Activated CD8-positive, alpha-beta T cell treated with anti-CD3 and anti-CD28 coated beads for 36 hours (primary cell): ENCODE measurements at places on chromosomes 7 and 10.

- DNase-seq, result no peak
Measured at GRCh38 chr10:63633677-63634487, 112.7 kb downstream of the REEP3 start.

GRCh38 chr7:129499999-129500398, 2.3 kb upstream of the SMKR1 start:
- DNase-seq, result peak; percentile 16

DNA sequence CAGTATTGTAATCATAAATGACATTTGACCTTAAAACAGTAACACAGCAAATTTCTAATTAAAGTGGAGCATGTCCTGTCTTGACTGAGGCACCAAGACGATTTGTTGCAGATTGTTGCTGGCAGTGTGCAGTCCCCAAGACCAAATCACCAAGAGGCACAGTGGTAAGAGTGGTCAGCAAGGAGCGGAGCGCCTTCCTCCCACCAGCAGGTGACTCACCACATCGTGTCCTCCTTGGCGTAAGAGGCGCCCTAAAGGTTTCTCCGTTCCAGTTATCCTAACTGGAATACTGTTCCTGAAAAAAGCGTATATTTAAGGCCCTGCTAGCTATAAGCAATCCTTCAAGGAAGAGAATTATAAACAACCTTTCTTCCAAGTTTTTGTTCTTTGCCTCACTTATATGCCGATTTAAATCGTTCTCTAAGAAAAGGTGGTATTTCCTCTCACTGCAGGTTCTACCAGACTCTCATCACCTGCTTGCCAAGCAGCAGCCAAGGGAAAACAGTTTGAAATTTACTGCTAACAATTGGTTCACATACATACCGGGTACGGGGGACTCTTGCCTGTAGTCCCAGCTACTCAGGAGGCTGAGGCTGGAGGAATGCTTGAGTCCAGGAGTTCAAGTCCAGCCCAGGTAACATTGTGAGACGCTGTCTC, 10.7 kb upstream of the REPIN1 start:
- DNase-seq, result peak; percentile 32

- no peak for DNase-seq
Measured at GRCh38 chr10:97466755-97467154, 20.8 kb downstream of the ZDHHC16 start.

DNA sequence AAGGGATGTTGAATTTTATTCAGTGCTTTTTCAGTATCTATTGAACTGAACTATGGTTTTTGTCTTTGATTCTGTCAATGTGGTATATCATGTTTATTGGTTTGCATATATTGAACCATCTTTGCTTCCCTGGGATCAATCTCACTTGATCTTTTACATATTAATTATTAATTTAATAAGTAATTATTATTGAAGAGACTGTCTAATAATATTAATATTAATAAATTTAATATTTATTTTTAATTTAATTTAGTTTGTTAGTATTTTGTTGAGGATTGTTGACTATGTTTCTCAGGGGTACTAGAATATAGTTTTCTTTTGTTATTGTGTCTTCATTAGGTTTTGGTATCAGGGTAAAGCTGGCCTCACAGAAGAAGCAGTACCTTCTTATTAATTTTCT, 26.5 kb upstream of the TRA2A start:
- DNase-seq, result no peak

DNA sequence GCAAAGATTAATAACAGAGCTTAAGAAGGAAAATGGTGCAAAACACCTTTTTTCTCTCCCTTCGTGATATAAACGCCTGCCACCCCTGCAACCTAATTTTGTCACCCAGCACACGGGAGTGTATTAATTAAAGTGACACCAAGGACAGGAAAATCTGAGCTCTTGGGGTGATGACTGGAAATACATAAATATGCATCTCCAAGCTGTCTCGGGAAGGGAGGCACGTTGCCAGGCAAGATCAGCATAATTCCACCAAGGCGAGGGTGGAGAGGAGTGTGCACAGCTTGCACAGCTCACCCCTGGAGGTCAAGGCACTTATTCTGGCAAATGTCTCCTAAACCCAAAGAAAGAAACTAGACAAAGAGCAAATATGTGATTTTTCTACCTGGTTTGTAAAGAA, 700.9 kb downstream of the GRID1 start:
- DNase-seq, result no peak

DNA sequence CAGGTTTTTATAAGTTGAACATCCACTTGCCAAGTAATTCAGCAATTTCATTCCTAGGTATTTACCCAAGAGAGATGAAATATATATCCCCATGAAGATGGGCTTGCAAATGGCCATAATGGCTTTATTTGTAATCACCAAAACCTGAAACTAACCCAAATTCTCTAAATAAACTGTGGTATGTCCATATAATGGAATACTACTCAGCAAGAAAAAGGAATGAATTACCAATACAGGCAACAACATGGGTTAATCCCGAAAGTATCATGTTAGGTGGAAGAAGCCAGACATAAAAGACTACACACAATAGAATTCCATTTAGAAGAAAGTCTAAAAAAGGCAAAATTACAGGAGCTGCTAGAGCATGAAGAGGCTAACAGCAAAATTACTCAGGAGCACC, 101.4 kb upstream of the PPP2R2D start:
- DNase-seq, result no peak

GRCh38 chr7:49403844-49404243, 369.6 kb upstream of the VWC2 start:
- DNase-seq, result no peak

GRCh38 chr7:99137411-99138180, 6.3 kb downstream of the SMURF1 start:
- DNase-seq, result no peak

GRCh38 chr10:3098689-3099088, 31.3 kb downstream of the PFKP start:
- no peak for DNase-seq

DNA sequence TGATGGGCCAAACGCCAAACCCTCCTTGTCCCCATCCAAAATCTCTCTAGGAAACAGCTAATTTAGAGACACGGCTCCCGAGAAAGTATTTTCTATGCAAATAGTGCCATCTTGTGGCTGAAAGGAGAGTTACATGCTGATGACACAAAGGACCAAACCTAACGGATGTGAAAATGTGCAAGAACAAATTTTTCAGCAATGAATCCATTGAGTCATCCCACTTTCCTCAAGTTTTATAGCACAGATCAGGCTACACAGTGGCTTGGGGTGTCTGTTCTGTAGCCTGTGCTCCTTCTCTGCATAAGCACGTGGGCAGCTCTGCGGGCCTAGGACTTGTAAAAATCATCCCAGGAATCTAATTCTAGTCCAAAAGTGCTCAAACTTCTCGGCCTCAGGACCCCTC, 154.8 kb upstream of the PRR15 start:
- peak; percentile 62 for DNase-seq

DNA sequence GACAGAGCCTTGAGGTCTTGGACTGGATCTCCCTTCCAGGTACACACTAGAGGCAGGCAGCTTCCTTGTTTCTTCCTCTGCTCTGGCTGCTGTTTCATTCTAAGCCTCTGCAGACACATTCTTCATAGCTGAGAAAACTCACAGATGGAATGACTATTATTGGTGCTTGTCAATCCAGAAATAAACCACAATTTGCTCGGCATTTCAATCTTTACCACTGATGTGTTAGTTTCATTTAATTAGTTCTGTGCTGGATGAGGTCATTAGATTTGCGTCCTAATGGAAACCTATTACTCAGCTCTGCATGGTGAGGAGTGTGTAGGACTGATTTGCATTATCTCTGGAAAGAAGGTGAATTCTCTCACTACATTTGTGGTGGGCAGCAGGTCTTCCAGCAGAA, 392.5 kb downstream of the NRG3 start:
- no peak for DNase-seq

DNA sequence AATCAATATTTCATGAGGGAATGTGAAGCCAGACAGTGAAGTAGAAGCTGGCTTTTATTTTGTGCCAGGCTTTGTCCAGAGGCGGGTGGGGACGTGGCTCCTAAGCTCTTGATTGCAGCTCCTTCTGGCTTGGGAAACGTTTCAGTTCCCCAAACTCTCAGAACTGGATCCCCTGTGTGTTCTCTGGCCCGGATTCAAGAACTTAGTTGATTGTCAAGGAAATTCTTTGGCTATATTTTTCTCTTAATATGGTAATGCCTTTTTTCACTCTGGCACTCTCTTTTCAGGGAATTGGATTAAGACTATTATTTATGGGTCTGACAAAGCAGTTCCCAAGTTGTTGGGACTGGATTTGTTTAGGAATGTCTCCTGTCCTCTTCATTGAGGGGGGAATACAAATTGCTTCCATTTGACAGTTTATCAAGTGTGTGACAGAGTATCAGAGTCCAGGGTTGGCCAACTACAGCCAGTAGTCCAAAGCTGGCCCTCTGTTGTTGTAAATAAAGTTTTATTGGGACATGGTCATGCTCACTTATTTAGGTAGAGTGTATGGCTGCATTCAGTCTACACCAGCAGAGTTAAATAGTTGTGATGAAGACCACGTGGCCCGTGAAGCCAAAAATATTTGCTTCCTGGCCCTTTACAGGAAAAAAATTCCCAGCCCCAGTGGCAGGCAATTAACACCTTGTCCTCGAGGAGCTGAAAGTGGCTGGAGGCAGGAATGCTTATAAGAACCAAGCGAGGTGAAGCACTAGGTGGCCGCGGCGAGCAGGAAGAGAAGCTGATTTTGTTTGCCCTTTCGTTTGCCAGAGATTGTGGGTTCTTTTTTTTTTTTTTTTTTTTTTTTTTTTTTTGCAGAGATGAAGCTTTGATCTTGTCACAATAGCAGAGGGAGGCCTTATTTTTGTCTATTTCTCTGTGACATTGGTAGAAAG, 34.3 kb downstream of the HTRA1 start:
- DNase-seq, result peak; percentile 26

DNA sequence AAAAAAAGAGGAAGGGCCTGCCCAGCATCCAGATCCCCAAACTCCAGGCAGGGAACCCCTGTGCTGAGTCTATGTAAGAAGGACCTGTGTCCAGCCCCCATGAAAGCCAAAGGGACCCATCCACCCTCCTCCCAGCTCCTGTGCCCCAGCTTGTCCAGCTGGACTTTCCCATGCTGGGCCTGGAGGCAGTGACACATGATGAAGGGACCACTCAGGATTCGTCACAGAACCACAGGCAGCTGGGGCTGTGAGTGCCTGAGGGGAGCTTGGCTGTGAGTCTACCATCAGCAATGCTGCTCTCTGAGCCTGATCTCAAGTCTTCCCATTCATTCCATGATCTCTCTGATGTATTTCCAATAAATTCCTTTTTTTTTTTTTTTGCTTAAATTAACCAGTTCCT, 36.2 kb upstream of the MNX1 start:
- DNase-seq, result no peak

DNA sequence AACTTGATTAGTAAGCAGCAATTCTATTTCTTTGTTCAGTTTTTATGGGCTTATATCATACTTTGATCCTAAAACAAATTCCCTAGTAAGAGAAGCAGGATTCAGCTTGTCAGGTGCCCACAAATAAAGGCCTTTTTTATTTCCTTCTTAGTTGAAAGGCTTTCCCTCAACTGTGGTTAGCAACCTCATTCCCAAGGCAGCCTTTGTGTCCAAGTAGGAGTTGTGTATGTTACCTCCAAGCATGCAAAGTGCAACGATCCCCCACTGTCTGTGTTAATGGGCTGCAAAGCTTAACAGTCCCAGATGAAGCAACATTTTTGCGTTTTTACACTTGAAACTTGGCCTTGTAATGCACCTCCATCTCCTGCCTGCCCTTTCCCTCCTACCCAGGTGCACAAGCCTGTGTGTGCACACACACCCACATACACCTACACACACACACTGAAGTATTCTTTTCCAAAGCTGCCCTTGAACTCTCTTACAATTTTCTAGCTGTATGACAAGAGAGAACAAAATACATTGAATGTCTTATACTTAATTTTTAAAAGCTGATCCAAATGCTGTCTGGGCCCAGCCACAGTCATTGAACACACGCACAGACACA, 278.2 kb downstream of the SNX13 start:
- DNase-seq, result no peak

DNA sequence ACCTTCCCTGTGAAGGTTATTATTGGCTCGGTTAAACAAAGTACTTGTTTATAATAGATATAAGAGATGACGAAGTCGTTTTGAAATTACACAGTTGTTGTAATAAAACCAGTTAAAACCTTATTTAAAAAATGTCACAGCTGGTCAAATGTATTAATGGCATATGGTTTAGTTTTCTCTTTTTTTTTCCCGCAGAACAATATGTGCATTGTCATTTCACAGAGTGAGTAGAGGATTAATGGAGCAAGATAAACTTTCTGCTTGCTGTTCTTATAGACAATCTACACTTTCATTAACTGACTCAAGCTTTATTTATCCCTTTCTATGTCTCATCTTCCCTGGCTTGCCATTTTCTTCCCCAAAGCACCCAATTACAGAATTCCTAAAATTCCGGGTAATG, 404.3 kb upstream of the NPVF start:
- no peak for DNase-seq

- no peak for DNase-seq
Measured at GRCh38 chr10:97384156-97384555, 17.0 kb downstream of the RRP12 start.

GRCh38 chr7:107879400-107880035, 11.5 kb upstream of the DLD start:
- peak; percentile 61 for DNase-seq

- no peak for DNase-seq
Measured at GRCh38 chr10:101595591-101596433, 7.7 kb downstream of the DPCD start.

- DNase-seq, result no peak
Measured at GRCh38 chr7:154627646-154628290, 375.2 kb downstream of the PAXIP1 start.

- DNase-seq, result no peak
Measured at GRCh38 chr10:130652544-130652943, 516.4 kb downstream of the GLRX3 start.

- DNase-seq, result peak; percentile 40
Measured at GRCh38 chr7:26187380-26188205, 13.0 kb downstream of the HNRNPA2B1 start.

DNA sequence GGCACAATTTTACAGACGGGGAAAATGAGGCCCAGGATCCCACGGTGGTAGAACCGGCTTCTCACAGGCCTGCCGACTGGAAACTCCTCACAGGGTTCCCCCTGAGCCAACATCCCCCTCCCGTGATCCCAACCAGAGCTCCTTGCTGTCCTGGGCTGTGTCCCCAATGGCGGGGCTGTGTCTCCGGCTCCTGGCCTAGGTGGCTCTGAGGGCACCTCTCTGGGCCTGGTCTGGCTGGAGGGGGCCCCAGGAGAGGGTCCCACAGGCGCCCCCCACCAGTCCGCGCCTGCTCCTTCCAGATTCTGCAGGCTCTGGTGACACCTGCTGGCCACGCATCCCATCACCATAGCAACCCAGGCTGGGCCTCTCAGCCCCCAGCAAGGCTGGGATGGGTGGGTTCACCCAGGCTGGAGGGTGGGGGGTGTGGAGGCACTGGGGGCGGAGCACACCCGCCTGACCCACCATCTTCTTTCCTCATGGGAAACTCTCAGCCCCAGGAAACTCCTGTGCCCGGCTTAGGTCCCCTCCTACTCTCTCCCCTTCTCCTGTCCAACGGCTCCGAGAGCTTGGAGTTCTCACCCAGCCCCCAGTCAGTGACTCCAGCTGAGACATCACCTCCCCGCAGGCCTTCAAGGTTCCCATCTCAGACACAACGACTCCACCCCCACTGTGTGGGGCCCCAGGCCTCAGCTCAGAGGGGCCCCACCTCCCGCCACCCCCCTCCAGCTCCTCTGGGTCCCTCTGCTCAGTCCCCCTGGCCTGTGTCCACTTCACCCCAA, 27.1 kb upstream of the TNRC18 start:
- peak; percentile 63 for DNase-seq

GRCh38 chr7:1819259-1819841, 149.3 kb downstream of the ELFN1 start:
- DNase-seq, result peak; percentile 48

- peak; percentile 18 for DNase-seq
Measured at GRCh38 chr10:35089611-35090161, 455 bp downstream of the CUL2 start.
